GM18507 (cell line): ENCODE measurements at places on chromosomes 6 and 20.

DNA sequence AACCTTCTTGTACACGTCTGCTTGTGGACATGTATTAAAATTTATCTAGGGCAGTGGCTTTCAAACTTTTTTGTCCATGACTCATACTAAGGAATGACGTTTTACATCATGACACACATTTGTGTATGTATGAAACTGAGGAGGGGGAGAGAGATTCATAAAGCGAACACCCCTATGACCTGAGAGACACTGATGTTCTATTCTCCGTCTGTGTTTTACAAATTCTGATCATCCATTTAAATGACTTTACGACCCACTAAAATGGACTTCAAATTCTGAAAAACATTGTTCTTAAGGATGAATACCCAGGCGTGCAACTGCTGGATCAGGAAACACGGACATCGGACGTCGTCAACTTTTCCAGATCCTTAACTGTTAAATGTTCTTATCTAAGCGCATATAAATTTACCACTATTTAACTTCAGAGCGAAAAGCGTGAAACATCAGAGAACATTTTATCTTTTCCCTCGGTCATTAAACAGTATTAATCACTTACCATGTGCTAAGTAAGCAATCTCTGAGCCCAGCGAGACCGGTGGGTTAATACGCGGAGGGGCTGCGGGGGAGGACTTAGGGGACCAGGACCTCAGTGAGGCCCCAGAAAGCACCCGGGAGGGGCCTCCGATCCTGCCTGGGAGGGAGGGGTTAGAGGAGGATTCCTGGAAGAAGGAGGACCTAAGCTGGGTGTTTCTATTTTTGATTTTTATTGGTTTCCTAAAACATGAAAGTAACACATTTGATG is 1.2 kb downstream of the PLAGL1 start:
- no peak for DNase-seq

DNA sequence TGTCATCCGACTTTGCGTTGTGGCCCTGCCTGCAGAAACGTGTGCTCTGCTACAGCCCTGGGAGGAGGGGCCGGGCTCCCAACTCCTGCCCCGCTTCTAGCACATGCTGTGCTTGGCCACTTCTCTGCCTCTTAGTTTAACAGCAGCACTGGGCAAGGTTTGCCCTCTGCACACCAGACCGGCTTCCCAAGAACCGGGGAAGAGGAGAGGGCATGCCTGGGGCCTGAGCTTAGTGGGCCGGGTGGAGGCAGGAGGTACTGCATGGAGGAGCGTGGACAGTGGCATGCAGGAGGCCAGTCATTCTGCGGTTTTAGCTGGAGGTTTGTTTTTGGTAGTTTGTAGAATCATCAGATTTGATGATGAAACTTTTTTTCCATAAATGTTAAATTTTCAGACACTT is 45.5 kb downstream of the CEP43 start:
- DNase-seq: no peak

DNA sequence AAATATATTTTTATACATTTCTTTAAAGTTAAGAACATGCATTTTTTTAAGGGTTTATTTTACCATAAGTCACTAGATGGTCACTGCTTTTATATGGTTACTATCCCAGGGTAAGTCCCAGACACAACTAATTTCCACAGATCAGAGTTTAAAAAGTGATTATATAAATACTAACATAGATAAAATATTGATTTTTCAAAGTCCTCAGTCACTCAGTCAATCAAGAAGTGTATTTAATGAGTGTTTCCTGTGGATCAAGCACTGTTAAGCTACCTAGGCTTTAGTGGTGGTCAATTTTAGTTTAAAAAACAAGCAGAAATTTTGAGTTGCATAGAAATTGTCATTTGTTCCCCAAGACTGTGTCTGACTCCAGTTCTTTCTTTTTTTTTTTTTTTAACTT is 399.5 kb upstream of the SYNCRIP start:
- no peak for DNase-seq

GRCh38 chr20:37798312-37798711 is 104.5 kb downstream of the CTNNBL1 start:
- no peak for DNase-seq

GRCh38 chr20:45406260-45407066 is 1.6 kb upstream of the DBNDD2 start:
- DNase-seq: no peak

DNA sequence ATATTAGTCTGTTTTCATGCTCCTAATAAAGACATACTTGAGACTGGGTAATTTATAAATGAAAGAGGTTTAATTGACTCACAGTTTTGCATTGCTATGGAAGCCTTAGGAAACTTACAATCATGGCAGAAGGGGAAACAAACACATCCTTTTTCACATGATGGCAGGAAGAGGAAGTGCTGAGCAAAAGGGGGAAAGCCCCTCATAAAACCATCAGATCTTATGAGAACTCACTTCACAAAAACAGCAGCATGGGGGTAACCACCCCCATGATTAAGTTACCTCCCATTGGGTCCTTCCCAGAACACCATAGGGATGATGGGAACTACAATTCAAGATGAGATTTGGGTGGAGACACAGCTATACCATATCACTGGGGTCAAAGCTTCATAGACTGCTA is 254.2 kb downstream of the ERMARD start:
- DNase-seq: no peak

- DNase-seq: no peak
These were observed 3.5 kb downstream of the TGM3 start for GRCh38 chr20:2299301-2299700.

DNA sequence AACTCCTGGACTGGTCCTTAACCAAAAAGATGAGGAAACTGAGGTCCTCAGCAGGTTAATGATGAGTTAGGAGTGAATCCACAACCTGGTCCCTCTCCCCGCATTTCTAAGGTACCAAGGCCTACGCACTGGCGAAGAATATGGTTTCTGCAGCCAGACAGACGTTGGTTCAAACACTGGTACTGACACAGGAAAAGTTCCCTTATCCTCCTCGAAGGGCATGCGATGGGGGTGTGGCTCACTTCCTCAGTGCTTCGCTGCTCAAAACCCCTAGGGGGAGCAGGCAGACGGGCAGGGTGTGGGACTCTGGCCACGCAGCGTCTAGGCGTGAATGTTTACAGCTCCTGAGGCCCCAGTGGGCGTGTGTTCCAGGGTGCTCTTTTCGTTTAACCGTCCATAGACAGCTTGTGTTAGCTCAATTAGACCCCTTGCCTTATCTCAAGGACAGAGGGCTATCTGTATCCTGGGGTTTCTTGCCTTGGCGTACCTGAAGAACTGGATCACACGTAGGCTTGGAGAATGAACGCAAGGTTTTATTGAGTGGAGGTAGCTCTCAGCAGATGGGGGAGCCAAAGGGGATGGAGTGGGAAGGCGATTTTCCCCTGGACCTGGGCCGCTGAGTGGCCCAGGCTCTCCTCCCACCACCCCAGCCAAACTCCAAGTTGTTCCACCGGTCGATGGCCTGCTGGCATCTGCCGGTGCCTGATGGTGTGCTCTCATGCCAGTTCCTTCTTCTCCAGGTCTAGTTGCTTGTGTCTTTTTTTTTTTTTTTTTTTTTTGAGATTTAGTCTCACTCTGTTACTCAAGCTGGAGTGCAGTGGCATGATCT is 31.8 kb upstream of the PTPN1 start:
- DNase-seq: peak; percentile 29
